ENCODE measurements at places on chromosomes 2 and 18.
A peak's percentile ranks its signal among the peaks of the same experiment; 100 is the strongest.

- DNase-seq, result no peak
Measured at GRCh38 chr2:42949125-42949524, 156.7 kb upstream of the HAAO start.

DNA sequence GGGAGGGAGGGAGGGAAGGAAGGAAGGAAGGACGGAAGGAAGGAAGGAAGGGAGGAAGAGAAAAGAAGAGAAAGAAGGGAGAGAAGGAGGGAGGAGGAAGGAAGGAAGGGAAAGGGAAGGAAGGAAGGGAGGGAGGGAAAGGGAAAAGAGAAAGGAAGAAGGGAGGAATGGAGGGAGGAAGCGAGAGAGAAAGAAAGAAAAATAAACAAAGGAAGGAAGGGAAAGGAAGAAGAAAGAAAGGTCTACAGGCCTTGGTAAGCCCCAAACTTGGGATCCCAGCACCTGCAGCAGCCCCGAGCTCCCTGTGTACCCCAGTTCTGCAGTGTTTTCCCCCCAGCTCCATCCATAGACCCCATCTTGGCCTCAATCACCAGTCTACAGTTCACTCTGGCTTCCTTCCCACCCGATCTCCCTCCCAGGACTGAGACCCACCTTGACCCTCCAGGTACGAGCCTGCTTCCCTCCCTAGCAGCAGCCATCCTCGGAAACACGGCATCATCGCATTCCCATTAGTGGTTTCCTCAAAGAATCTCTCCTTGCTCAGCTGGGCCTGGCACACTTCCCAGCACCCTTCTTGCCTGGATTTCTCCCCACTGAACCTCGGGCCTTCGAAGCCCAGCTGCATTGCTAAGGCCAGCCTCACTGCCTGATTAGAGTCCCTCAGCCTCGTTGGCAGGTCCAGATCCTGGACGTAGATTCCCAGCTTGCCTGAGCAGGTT is 46.1 kb upstream of the SH3BP4 start:
- DNase-seq, result peak; percentile 18

DNA sequence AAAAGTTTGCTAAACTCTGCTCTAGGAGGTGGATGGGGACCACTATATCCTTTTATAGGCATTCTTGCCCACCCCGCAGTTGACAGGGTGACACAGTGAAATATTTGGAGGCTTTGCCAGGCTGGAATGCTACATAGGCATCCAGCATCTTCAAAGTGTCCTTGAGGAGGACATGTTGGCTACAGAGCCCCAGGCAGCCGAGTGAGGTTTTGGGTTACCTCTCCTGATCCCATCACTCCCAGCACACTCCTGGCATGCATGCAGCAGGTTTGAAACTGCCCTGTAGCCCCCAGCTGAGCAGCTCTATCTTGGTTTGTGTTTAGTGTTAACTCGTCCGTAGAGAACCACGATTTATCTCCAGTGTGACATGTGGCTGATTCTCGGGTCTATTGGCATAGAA is 7.3 kb downstream of the FOSL2 start:
- no peak for DNase-seq

- no peak for DNase-seq
Measured at GRCh38 chr18:49017813-49018553, 67.2 kb upstream of the SMAD7 start.

DNA sequence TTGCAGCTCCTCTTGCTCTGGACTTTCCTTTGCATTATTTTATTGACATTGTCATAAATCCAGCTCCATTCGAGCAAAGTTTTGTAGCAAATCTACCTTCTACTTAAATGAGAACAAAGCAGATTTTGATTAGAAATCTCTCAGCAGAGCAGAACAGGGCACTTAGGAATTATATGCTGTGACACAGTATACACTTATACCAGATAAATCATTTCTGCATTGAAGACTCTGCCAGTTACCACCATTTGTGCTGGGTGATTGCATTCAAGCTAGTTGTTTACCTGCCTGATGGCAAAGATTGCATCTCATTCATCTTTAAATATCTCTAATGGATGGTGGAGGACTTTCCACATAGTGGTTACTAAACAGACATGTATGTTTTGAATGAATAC is 441.7 kb upstream of the HNMT start:
- no peak for DNase-seq

- no peak for DNase-seq
Measured at GRCh38 chr2:236676136-236676873, 106.7 kb downstream of the ACKR3 start.

DNA sequence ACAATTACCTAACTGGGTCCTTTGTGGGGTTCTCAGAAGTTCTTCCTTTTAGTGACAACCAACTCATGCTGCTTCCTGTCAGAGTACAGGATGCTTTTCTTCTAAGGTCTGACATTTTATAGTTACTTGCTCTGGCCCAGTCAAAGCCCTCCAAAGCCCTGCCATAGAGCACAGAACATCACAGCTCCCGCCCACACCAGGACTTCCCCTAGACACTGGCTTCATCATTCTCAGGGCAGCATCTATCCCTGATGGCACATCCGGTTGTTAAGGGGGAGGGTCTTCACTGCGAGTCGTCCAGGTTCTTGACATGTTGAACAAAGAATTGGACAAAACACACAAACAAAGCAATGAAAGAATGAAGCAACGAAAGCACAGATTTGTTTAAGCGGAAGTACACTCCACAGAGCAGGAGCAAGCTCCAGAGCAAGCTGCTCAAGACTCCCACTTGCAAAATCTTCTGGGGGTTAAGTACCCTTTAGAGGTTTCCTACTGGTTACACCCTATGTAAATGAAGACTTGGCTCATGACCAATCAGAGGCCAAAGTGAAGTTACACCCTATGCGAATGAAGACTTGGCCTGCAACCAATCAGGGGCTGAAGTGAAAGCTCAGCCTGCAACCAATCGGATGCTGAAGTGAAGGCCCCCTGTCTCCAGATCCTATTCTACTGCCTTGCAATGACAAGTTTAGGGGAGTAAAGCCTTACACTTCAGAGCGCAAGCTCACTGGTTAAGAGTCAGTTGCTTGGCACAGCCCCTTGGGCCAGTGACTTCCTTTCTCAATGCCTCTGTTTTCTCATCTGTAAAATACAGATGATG is 79.0 kb downstream of the HDAC4 start:
- no peak for DNase-seq

DNA sequence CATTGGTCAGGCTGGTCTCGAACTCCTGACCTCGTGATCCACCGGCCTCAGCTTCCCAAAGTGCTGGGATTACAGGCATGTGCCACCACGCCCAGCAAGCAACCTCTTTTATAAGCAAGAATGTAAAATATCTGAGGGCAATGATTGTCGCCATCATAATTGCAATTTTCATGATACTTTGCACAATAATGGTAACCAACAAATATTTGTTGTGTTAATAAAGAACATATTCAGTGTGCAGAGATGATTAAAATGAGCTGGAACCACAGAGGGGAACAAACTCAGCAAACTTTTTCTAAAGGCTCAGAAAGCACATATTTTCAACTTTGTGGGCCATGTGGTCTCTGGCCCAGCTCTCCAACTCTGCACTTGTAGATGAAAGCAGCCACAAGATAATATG is 115.2 kb upstream of the SIX2 start:
- peak; percentile 87 for DNase-seq

GRCh38 chr2:406231-406630 is 118.3 kb upstream of the ALKAL2 start:
- DNase-seq, result no peak

GRCh38 chr2:3585261-3586109 is 9.4 kb upstream of the COLEC11 start:
- DNase-seq, result peak; percentile 33

DNA sequence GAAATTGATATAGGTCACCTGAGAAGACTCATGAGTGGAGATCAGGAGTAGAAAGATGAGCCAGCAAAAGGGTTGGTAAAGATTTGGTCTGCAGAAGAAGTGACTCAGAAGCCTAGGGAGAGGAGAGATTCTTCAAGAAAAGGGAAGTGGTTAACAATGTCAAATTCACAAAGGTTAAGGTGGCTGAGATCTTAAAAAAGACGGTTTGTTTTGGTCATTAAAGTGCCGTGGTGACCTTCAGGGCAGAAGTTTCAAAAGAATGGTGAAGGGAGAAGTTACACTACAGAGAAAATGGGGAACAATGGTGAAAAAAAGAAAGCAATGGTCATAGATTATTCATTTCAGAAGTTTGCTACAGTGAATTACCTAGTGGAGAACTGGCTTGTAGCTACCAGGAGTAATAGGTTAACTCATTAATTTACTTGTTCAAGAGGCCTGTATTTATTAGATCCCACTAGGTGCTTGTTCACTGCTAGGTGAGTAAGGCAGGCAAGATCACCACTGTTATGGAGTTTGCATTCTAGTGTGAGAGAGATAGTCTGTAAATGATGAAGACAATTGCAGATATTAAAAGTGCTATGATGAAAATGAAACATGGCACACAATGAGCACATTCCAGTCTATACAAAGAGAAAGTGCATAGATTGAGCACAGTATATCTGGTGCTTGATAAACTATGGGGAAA is 43.0 kb downstream of the FBXO48 start:
- DNase-seq, result no peak

DNA sequence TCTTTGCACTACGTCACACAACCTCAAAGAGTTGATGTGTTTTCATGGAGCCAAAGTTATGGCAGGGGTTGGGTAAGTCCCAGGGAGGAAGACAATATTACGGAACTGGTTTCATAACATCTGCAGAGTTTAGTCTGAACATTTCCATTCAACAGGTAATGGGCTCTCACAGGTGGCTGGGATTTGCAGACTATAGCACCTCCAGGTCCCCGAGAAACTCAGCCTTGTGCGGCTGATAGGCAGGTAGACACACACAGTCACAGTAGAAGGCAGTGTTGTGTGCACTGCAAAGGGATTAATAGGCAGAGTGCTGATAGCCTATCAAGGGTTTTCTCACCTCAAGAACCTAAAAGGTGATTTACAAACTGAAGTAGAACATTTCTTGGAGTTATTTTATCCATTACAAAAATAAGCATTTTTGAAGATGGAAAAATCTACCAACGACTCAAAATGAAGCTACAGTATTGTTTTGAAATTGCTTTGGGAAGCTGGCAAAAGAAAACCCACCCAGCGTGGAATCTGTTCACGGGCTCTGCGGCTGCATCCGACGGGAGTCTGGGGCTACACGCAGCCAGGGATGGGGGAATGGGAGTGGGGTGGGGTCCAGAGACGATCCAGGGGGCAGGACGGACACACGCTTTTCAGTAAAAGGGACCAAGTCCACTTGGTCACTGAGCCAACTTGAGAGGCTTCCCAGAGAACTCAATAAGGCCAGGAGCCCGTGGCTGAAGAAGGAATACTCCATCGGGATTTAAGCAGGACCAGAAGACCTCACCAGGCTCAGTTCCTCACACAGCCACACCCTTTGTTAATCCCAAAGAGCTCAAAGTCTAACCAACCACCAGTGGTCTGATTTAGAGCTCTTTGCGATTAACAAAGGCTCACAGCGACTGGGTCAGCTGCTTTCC is 82.9 kb downstream of the CHRNA1 start:
- peak; percentile 59 for DNase-seq

DNA sequence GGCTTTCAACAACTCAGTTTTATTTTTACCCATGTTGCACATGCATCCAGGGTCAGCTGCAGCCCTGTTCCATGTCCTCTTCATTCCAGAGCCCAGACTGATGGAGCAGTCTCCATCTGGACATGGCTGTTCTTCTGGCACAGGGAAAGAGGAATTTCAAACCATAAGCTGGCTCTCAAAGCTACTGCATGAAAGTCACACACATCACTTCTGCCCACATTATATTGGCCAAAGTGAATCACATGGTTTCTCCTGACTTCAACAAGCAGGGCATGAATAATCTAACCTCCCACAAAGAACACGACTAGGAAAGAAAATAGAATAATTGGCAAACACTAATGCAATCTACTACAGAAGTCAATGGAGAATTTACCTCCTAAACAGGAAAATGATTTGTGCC is 94.2 kb downstream of the FTCDNL1 start:
- no peak for DNase-seq

- DNase-seq, result no peak
Measured at GRCh38 chr18:7979714-7980113, 412.6 kb downstream of the PTPRM start.

DNA sequence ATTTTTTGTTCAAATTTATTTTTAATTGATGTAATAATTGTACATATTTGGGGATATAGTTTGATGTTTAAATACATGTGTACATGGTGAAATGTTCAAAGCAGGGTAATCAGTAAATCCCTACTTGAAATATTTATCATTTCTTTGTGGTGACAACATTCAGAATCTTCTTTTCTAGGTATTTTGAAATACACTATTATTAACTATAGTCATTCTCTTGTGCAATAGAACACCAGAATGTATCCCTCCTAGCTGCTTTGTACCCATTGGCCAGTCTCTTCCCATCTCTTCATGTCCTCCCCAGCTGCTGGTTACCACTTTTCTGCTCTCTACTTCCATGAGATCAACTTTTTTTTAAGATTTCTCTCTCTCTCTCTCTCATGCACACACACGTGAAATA is 126.5 kb downstream of the ZNF407 start:
- DNase-seq, result peak; percentile 82

DNA sequence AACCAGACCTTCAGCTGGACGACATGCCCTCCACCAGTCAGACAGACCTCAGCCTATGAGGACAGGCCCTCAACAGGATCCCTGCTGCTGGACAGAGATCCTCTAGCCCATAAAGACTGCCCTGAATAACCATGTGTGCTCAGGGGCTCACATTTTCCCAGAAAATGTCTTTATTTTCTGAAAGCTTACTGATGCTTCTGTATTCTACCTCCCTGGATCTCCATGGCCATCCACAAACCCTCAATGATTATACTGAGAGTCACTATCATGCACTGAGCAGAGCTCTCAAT is 1.8 kb upstream of the PTPN18 start:
- no peak for DNase-seq

DNA sequence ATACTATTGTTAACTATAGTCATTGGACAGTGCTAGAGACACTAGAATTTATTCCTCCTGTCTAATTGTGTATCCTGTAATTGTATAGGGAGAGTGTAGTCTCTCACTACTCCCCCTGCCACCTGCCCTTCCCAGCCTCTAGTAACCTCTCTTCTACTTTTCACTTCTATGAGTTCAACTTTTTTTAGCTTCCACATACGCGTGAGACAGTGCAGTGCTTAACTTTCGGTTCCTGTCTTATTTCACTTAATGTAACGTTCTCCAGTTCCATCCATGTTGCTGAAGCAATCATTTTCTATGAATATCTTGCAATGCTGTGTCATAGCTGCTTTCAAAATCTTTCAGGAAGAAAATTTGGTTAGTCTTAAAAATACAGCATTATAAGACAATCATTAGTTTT is 22.8 kb upstream of the RUFY4 start:
- DNase-seq, result no peak

- DNase-seq, result peak; percentile 90
Measured at GRCh38 chr2:157830696-157831570, 45.2 kb downstream of the ACVR1 start.

GRCh38 chr2:153873052-153874048 is 1.6 kb downstream of the GALNT13 start:
- DNase-seq, result no peak

GRCh38 chr2:241376808-241377207 is 20.7 kb downstream of the FARP2 start:
- peak; percentile 44 for DNase-seq

- no peak for DNase-seq
Measured at GRCh38 chr2:188399159-188399558, 107.5 kb downstream of the GULP1 start.

- DNase-seq, result no peak
Measured at GRCh38 chr2:180781276-180781675, 199.1 kb upstream of the UBE2E3 start.

- DNase-seq, result no peak
Measured at GRCh38 chr2:10241641-10242430, 60.9 kb upstream of the HPCAL1 start.

All from AG10803 (cell line).